Activated CD4-positive, alpha-beta memory T cell treated with anti-CD3 and anti-CD28 coated beads for 36 hours (primary cell): ENCODE measurements at places on chromosomes 6 and 20.
A peak's percentile ranks its signal among the peaks of the same experiment; 100 is the strongest.

GRCh38 chr6:147859071-147859470, 350.6 kb downstream of the SAMD5 start:
- H3K27me3 ChIP-seq, result no peaks in the 10 kb centered on the region
- DNase-seq, result no peak
- H3K27ac ChIP-seq, result no peak overlapping the region
- no peaks in the 10 kb centered on the region for H3K36me3 ChIP-seq
- no peak overlapping the region for H3K4me3 ChIP-seq
- no peaks in the 10 kb centered on the region for H3K4me1 ChIP-seq

- no peaks in the 10 kb centered on the region for H3K27me3 ChIP-seq
- H3K27ac ChIP-seq, result no peak overlapping the region
- DNase-seq, result no peak
- H3K4me1 ChIP-seq, result peaks cover 35% of the 10 kb centered on the region
- H3K36me3 ChIP-seq, result peaks cover 44% of the 10 kb centered on the region
Observed at GRCh38 chr6:15493437-15494168, 169.2 kb downstream of the DTNBP1 start.

DNA sequence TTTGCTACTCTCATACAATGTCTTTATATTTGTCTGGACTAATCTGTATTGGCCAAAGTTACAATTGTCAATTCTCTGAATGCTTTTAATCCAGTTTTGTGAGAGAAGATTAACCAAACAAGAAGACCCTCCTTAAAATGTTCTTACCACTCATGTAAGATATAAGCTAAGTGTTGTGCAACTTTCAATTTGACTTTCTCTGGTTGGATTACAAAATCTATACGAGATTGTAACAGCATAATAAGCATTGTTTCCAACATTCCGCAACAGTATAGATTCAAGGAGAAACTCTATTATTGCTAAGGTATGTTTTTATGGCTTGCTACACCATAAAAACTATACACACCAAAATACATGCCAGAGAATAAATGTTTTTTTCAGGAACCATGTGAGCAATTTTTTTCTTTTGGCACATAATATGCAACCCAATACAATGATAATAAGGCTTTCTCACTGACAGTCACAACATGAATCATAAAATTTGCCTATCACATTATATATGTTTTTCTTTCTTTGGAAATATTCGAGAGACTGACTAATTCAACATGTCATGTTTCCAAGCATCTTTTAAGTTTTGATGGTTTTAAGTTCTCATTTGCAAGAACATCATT, 12.2 kb upstream of the TRPC4AP start:
- H3K4me3 ChIP-seq, result no peak overlapping the region
- H3K27me3 ChIP-seq, result peaks cover 4% of the 10 kb centered on the region
- H3K4me1 ChIP-seq, result no peaks in the 10 kb centered on the region
- no peaks in the 10 kb centered on the region for H3K36me3 ChIP-seq
- H3K27ac ChIP-seq, result no peak overlapping the region
- no peak for DNase-seq

GRCh38 chr20:47066484-47067270, 172.0 kb downstream of the EYA2 start:
- H3K36me3 ChIP-seq, result no peaks in the 10 kb centered on the region
- H3K27me3 ChIP-seq, result peaks cover 6% of the 10 kb centered on the region
- no peak overlapping the region for H3K4me3 ChIP-seq
- no peaks in the 10 kb centered on the region for H3K4me1 ChIP-seq
- no peak for DNase-seq

- peaks cover 13% of the 10 kb centered on the region for H3K4me1 ChIP-seq
- DNase-seq, result no peak
- H3K36me3 ChIP-seq, result no peaks in the 10 kb centered on the region
- H3K4me3 ChIP-seq, result no peak overlapping the region
- H3K27me3 ChIP-seq, result no peaks in the 10 kb centered on the region
- no peak overlapping the region for H3K27ac ChIP-seq
Observed at GRCh38 chr6:11702500-11703130, 76.0 kb downstream of the ADTRP start.

DNA sequence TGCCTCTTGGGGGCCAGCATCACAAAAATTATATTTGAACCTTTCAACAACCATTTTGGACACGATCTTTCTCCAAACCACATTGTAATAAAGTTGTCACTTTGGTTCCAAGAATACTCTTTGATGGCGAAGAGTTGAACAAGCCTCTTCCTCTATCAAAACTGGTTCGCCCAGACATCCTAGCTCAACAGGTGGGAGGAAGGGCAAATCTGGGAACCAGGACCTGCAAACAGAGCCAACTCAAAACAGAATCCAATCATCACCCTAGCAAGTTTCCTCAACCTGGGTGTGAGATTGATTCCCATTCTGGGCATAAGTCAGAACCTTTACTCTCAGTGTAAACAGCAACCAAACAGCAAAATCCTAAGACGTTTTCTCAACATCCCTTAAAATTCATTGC, 141.2 kb upstream of the RREB1 start:
- DNase-seq, result no peak
- no peaks in the 10 kb centered on the region for H3K36me3 ChIP-seq
- H3K27me3 ChIP-seq, result peaks cover 5% of the 10 kb centered on the region
- no peak overlapping the region for H3K27ac ChIP-seq

- no peak for DNase-seq
- peaks cover 8% of the 10 kb centered on the region for H3K4me1 ChIP-seq
- H3K4me3 ChIP-seq, result no peak overlapping the region
Observed at GRCh38 chr6:10385524-10386132, 29.2 kb downstream of the TFAP2A start.

DNA sequence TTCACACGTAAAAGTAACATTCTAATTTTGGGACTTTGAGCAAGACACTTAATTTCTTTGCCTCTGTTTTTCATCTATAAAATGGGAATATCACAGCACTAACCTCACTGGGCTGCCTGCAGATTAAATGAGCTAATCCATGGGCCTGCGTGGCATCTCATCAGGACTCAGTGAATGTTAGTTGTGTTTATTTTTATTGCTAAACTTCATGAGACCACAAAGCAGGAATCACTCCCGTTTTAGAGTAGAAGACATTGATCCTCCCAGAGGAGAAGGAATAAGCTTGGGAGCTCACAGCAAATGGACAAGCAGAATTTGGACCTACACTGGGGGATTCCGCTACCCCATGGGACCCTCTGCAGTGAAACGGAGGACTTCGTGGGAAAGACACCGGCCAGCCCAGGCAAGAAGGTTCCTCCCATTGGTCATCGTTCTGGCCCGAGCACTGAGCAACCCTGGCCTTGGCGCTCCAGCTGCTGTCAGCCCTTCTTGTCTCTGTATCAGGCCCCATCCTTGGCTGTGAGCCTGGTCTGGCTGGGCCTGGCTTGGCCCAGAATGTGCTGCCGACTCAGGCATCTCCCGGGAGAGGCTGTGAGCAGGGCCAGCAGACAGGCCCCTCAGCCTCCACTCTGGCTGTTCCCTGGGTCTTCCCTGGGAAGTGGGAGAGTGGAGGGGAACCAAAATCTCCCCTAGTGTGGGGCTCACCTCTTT, 79.8 kb downstream of the NFATC2 start:
- no peak for DNase-seq
- H3K27me3 ChIP-seq, result no peaks in the 10 kb centered on the region
- H3K27ac ChIP-seq, result no peak overlapping the region
- H3K4me1 ChIP-seq, result peaks cover 27% of the 10 kb centered on the region

DNA sequence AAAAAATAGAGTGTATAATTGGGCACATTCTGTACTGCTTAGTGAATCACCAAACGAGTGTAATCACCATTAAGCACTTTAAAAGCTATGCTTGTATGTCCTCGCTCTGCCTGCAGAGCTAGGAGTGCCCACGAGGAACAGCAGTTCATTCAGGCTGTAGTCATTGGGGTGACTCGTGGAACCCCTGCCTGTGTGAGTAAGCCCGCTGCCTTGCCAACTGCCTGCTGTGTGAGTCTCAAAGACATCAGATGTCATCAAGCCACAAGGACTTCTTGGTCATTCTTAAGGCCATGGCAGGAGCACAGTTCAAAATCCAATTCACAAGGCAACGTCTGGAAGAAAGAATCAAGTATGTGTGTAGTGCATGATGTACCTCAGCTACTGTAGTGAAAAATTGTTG, 60.4 kb downstream of the FOXO3 start:
- H3K4me1 ChIP-seq, result peaks cover 44% of the 10 kb centered on the region
- H3K27ac ChIP-seq, result no peak overlapping the region
- peak; percentile 63 for DNase-seq
- H3K36me3 ChIP-seq, result no peaks in the 10 kb centered on the region
- H3K27me3 ChIP-seq, result no peaks in the 10 kb centered on the region

GRCh38 chr6:149032599-149033405, 284.7 kb upstream of the TAB2 start:
- peak overlapping the region; percentile 99 for H3K27ac ChIP-seq
- H3K27me3 ChIP-seq, result no peaks in the 10 kb centered on the region
- peak; percentile 85 for DNase-seq
- H3K4me1 ChIP-seq, result peaks cover 76% of the 10 kb centered on the region

GRCh38 chr20:47648943-47649342, 136.3 kb downstream of the SULF2 start:
- H3K4me1 ChIP-seq, result no peaks in the 10 kb centered on the region
- DNase-seq, result no peak
- no peak overlapping the region for H3K4me3 ChIP-seq
- H3K36me3 ChIP-seq, result peaks cover 57% of the 10 kb centered on the region
- no peaks in the 10 kb centered on the region for H3K27me3 ChIP-seq

DNA sequence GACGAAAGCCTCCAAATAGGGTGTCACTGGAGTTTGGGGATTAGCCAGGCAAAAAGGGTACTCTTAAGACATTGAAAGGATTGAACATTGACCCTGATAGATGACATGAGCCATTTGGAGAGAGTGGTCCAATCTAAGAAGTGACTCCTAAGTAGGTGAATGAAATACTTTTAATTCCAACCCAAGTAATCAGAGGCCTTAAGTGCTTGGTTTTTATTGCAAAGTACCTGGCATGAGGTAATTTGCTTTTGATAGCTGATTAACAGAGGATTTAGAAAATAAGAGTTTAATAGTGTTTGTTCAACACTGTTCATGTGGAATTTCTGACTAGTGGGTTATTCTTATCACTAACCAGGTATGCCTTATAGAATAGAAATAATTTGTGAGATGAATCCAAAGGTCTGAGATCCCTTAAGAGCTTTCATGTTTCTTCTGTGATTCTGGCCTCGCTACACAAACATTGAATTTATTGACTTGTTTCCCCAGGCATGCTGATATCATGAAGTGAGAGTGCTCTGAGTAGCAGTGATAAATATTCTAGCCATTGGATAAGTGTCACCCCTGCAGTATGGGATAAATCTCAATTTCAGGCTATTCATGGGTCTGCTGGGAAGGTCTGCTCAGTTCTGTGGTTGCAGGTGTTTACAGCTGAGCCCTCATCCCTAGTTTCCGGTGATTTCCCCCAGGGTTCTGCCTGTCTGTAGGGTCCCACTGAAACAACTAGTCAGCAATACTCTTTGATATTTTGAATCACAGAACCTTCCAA, 6.5 kb downstream of the NCOA7 start:
- peaks cover 12% of the 10 kb centered on the region for H3K36me3 ChIP-seq
- no peak overlapping the region for H3K4me3 ChIP-seq
- H3K27me3 ChIP-seq, result no peaks in the 10 kb centered on the region
- H3K4me1 ChIP-seq, result peaks cover 46% of the 10 kb centered on the region
- DNase-seq, result no peak
- no peak overlapping the region for H3K27ac ChIP-seq

GRCh38 chr20:35821807-35822242, 50.0 kb downstream of the PHF20 start:
- no peak overlapping the region for H3K4me3 ChIP-seq
- no peak for DNase-seq

DNA sequence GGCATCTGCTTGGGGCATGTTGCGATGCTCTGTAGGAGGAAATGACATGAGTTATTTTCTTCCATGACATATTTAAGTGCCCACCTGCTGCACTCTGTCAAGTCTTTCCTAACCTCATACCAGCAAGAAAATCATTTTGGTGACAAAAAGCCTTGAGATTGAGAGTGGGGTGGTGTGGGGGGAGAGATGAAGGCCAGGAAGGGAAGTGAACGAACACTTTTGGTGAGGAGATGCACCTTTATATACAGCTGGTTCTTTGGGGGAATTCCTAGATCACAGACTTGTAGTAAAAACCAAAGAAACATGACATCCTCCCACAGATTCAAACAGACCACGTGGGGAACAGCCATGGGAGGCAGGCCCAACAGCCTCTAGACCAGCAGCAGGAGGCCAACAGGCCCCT, 26.1 kb downstream of the NCOA5 start:
- H3K27me3 ChIP-seq, result no peaks in the 10 kb centered on the region
- DNase-seq, result peak; percentile 41
- H3K36me3 ChIP-seq, result peaks cover 77% of the 10 kb centered on the region
- peaks cover 58% of the 10 kb centered on the region for H3K4me1 ChIP-seq
- H3K27ac ChIP-seq, result peak overlapping the region; percentile 68
- H3K4me3 ChIP-seq, result no peak overlapping the region

- no peak overlapping the region for H3K4me3 ChIP-seq
- no peaks in the 10 kb centered on the region for H3K4me1 ChIP-seq
- DNase-seq, result no peak
- H3K36me3 ChIP-seq, result no peaks in the 10 kb centered on the region
- peaks cover 2% of the 10 kb centered on the region for H3K27me3 ChIP-seq
Observed at GRCh38 chr6:89122625-89123024, 4.8 kb upstream of the SRSF12 start.

- no peak overlapping the region for H3K4me3 ChIP-seq
- H3K27me3 ChIP-seq, result no peaks in the 10 kb centered on the region
- H3K36me3 ChIP-seq, result no peaks in the 10 kb centered on the region
- H3K4me1 ChIP-seq, result no peaks in the 10 kb centered on the region
Observed at GRCh38 chr6:114989279-114989964, 646.6 kb upstream of the HS3ST5 start.

DNA sequence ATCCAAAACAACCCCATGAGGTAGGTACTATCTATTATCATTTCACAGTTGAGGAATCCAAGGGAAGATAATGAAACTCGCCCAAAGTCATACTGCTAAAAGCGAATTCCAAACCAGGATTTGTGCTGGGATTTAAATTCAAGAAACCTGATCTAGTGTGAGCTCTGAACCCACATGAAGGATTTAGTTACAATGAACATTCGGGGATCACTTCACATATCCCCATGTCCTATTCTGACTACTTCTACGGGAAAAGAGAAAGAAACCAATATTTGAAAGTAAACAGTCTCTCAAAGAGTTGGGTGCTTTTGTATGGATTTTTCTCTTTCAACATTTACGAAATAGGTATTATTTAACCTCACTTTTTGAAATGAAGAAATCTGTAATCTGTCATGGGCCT, 12.9 kb downstream of the RANBP9 start:
- no peak for DNase-seq
- no peak overlapping the region for H3K4me3 ChIP-seq
- H3K4me1 ChIP-seq, result peaks cover 60% of the 10 kb centered on the region
- no peak overlapping the region for H3K27ac ChIP-seq

GRCh38 chr6:82603871-82604270, 240.3 kb downstream of the TPBG start:
- H3K4me3 ChIP-seq, result no peak overlapping the region
- H3K36me3 ChIP-seq, result no peaks in the 10 kb centered on the region
- DNase-seq, result no peak
- peaks cover 1% of the 10 kb centered on the region for H3K27me3 ChIP-seq

DNA sequence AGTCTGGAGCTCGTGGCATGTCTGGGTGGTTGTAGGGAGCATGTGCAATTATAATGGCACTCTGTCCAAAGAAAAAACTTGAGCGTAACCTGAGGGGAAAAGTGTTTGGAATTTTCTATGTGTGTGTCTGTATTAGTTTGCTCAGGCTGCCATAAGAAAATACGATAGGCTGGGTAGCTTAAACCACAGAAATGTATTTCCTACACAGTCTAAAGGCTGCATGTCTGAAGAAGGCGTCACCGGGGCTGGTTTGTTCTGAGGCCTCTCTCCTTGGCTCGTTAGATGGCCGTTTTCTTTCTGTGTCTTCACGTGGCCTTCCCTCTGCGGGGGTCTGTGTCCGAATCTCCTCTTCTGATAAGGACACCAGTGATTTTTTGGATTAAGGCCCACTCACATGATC, 59.0 kb downstream of the IGF2R start:
- H3K4me3 ChIP-seq, result no peak overlapping the region
- DNase-seq, result no peak
- H3K36me3 ChIP-seq, result peaks cover 38% of the 10 kb centered on the region
- H3K4me1 ChIP-seq, result peaks cover 7% of the 10 kb centered on the region
